ENCODE measurements at places on chromosomes 4 and X. TPM values are rescaled to one million over a fixed set of nuclear protein-coding genes. Genes with fewer than 3 reads are reported as not detected.

Gene RNF113A
- total RNA-seq = 9.3 TPM

GRCh38 chrX:50107470-50107869 is 93.3 kb downstream of the AKAP4 start:
- no peak for DNase-seq

- peak; percentile 29 for DNase-seq
Observed at GRCh38 chrX:126994032-126994600, 174.6 kb downstream of the PRR32 start.

- no peak for DNase-seq
Observed at GRCh38 chrX:68910731-68911428, 82.1 kb downstream of the EFNB1 start.

Gene NEXMIF
- 0.19 TPM for total RNA-seq

- no peak for DNase-seq
Observed at GRCh38 chrX:13903405-13903804, 86.5 kb upstream of the GPM6B start.

All from left ventricle myocardium inferior (tissue), 1 donor.